ENCODE measurements at places on chromosomes 16 and 17.

- DNase-seq, result no peak
These were observed 1.1 kb downstream of the EZH1 start for GRCh38 chr17:42743595-42744282.

GRCh38 chr16:19885451-19886072 lies 914 bp upstream of the GPRC5B start:
- no peak for DNase-seq

DNA sequence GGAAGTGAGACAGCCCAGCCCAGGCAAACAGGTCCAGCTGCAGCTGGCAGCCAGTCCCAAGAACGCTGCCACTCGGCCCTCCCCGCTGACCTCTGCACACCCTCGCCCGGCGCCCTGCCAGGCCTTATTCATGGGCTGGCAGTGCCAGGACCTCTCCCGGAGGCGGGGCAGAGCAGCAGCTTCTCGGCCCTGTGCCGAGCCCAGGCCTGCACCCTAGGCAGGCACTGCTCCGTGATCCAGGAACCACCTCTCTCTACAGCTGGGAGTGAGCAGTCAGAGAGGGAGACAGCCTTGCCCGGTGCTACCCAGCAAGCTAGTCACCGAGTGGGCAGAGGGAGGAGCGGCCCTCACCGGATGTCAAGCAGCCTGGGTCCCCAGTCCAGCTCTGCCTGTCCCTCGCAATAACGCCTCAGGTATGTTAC lies 79.9 kb upstream of the CBX4 start:
- no peak for DNase-seq

DNA sequence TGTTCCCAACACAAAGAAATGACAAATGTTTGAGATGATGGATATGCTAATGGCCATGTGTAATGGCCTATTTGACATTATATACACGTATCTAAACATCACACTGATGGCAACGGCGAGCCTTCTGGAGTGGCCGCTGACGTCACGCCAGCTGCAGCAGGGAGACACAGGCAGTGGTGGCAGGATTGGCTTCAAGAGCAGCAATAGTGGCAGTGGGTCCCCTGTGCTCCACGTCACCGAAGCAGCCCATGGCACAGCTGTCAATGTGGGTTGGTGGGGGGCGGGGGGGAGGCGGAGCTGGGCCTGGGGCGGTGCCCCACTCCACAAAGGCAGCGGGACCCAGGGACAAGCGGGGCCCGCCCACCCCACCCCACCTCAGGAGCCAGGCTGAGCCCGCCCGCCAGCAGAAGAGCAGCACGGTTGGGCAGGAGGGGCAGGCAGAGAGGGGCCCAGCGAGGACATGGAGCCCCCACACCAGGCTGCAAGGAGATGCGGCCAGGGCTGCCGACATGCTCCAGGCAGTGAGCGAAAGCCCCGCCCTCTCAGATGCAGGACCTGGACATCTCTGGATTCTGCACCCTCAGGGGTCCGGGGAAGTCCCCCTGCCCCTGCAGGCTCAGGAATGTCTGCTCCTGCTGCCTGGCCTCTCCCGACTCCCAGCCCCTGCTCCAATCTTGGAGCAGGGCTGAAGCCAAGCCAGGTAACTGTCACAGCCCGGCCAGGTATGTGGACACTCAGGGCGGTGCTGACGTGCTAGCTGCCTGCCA lies 64.6 kb downstream of the USP32 start:
- DNase-seq, result no peak

DNA sequence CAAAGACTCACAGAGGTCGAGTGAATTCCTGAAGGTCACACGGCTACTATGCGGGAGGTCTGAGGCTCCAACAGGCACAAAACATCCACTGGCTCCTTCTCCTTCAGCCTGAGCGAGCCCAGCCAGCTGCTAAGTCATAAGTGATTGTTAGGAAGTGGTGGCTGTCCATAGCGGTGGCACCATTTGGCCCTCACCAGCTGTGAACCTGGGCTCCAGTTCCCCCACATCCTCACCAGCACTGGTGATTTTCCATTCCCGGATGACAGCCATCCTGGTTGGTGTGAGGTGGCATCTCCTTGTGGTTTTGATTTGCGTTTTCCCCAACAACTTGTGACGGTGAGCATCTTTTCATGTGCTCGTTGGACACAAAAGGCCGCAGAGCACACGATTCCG lies 302.8 kb downstream of the FOXL1 start:
- DNase-seq, result no peak

DNA sequence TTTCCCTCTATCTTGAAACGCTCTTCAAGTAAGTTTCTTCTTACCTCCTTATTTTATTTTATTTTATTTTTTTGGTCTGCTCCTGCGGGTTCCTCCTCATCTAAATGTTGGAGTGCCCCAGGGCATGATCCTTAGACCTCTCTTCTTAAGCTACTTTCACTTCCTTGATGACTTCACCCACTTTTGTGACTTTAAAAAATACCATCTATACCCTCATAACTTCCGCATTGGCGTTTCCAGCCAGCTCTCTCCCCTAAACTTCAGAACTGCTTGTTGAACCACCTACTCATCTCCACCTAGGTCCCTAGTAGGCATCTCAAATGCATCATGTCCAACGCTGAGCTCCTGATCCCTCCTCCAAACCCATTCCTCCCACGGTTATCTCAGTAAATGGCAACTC lies 51.4 kb upstream of the NFAT5 start:
- no peak for DNase-seq

DNA sequence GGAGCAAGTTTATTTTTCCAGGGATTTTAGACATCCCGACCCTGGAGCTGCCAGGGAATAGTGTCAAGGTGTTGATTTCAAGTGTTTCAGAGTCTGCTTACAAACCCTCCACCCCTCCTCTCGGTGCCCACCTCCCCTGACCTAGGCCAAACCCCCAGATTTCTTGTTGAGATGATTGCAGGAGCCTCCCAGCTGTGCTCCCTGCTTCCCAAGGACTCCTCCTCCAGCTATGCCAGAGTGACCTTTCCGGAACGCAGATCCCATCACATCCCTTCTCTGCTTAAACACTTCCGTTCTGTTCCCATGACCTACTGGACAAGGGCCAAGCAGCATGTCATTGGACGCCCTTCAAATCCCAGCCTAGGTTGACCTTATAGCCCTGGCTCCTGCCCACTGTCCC lies 23.7 kb upstream of the CDH1 start:
- no peak for DNase-seq

DNA sequence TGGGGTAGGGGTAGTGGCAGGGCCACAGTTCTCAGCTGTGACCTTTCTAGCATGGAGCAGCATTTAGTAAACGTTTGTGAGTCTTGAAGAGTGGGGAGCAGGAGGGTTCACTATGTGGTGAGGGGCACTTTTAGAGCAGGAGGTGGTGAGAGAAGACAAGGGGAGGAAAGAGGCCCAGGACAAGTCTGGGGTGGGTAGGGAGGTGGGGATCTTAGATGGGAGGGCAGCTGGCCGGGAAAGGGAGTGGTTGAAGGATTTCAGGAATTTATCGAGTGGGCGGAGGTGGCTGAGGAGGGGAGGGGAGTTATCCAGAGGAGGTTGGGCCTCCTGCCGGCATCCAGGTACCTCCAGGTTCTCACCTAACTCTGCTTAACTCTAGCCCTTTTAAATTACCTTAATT lies 1.9 kb downstream of the CLEC16A start:
- no peak for DNase-seq

GRCh38 chr17:5919089-5919488 lies 151.1 kb upstream of the WSCD1 start:
- DNase-seq, result no peak

- no peak for DNase-seq
These were observed 27.1 kb downstream of the ADAM11 start for GRCh38 chr17:44785921-44786320.

- no peak for DNase-seq
These were observed 91.5 kb downstream of the SNX11 start for GRCh38 chr17:48198950-48199541.

GRCh38 chr16:81707411-81708265 lies 71.5 kb upstream of the PLCG2 start:
- DNase-seq, result no peak

GRCh38 chr17:978103-979093 lies 1.2 kb downstream of the NXN start:
- DNase-seq, result no peak

DNA sequence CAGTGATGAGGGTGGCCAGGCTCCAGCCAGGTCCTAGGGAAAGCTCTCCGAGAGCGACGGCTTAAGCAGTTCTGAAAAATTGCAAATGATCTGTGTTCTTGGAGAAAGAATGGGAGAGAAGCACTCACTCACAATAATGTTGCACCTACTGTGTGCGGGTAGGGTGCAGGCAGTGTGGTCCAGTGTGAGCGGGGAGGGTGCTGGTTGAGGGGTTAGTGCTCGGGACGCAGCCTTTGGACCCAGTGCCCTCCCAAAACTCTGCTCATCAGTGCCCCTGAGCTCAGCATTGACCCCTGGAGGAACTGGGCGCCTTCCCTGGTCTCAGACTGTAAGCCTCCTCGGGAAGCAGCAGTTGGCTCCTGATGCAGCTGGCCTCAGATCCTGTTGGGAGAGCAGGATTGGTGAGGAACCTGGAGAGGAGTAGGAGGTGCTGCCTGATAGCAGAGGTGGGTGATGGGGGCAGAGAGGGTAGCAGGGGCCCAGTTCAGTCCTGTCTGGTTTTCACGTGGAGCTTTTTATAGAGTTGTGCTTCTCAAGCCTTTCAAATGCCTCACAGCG lies 23.6 kb upstream of the ZNF750 start:
- no peak for DNase-seq

DNA sequence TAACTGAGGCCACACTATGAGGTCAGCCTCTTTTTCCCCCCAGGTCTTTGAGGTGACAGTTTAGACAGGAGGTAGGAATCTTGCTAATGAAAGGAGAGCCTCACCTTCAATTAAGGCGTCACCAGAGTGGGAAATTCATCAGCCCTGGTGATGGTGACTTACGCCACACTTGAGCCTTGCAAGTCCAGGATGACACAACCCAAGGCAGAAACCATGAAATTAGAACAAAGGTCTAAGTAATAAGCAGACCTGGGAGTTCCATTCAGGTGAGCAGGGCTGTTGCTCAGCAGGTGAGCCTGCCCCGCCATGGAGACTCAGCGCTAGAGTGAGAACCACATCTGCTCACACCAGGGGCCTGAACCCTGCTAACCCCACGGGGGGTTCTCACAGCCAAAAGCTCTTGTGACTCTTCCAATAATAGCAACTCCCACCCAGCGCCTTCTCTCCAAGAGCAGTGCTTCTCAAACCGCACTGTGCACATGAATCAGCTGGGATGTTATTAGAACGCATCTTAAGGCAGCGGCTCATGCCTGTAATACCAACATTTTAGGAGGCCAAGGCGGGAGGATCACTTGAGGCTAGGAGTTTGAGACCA lies 28.7 kb upstream of the KIFC3 start:
- DNase-seq, result no peak
